ENCODE measurements at places on chromosomes 6 and 20. TPM values are rescaled to one million over a fixed set of nuclear protein-coding genes. Genes with fewer than 3 reads are reported as not detected.

Gene PRSS35
- not detected for total RNA-seq

Gene HLA-DRB1
- 189 TPM for total RNA-seq

Gene PRPH2
- total RNA-seq: 0.07 TPM

Gene GPLD1
- 0.58 TPM for total RNA-seq

Gene OPN5
- total RNA-seq: not detected

- H3K4me3 ChIP-seq: no peak overlapping the region
- peaks cover 26% of the 10 kb centered on the region for H3K36me3 ChIP-seq
- H3K27ac ChIP-seq: no peak overlapping the region
- no peak for DNase-seq
- no peaks in the 10 kb centered on the region for H3K27me3 ChIP-seq
Observed at GRCh38 chr6:35429463-35429862, 22.7 kb upstream of the FANCE start.

GRCh38 chr6:20644667-20645370 is 110.6 kb downstream of the CDKAL1 start:
- H3K36me3 ChIP-seq: peaks cover 27% of the 10 kb centered on the region
- no peak for DNase-seq
- H3K4me3 ChIP-seq: no peak overlapping the region
- H3K27me3 ChIP-seq: no peaks in the 10 kb centered on the region
- H3K27ac ChIP-seq: no peak overlapping the region

- no peaks in the 10 kb centered on the region for H3K36me3 ChIP-seq
- DNase-seq: no peak
- no peak overlapping the region for H3K4me3 ChIP-seq
- no peaks in the 10 kb centered on the region for H3K4me1 ChIP-seq
Observed at GRCh38 chr6:113540466-113540865, 316.7 kb upstream of the MARCKS start.

DNA sequence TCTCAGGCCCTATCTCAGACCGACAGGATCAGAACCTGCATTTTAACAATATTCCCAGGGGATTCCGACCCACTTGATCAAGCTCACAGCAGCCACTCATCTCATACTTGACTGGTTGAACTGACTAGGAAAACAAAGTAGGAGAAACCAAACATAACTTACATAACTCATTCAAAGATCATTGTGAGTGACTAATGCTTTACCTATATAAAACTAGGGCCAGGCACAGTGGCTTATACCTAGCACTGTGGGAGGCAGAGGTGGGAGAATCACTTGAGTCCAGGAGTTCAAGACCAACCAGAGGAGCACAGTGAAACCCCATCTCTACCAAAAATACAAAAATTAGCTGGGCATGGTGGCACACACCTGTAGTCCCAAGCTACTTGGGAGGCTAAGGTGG is 251.0 kb downstream of the ATXN1 start:
- no peak overlapping the region for H3K27ac ChIP-seq
- H3K36me3 ChIP-seq: peaks cover 17% of the 10 kb centered on the region
- no peaks in the 10 kb centered on the region for H3K27me3 ChIP-seq
- H3K4me1 ChIP-seq: peaks cover 63% of the 10 kb centered on the region
- H3K4me3 ChIP-seq: no peak overlapping the region
- DNase-seq: no peak

GRCh38 chr6:47147836-47148344 is 105.8 kb upstream of the ADGRF1 start:
- no peaks in the 10 kb centered on the region for H3K4me1 ChIP-seq
- H3K4me3 ChIP-seq: no peak overlapping the region
- no peak for DNase-seq
- peaks cover under 1% of the 10 kb centered on the region for H3K27me3 ChIP-seq
- H3K36me3 ChIP-seq: no peaks in the 10 kb centered on the region

DNA sequence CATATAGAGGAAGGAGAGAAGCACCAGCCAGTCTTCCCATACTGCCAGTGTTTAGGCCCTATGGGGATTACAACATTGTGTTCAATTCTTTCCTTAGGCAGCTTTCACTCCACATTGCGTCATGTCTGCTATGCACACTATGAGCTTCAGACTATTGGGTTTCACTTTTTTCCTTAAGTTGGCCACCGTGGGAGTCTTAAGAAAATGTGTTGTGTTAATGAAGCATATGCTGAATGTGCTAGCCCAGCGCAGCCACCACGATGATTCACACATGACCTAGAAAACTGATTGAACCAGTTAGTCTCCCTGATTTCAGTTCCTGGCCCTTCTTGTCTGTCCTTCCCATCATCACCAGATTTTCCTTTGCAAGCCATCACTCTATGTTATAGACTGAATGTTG is 21.5 kb downstream of the TUBB2B start:
- no peak overlapping the region for H3K27ac ChIP-seq
- H3K36me3 ChIP-seq: peaks cover 1% of the 10 kb centered on the region

GRCh38 chr6:107972413-107973096 is 14.5 kb upstream of the SEC63 start:
- no peak overlapping the region for H3K27ac ChIP-seq
- H3K4me3 ChIP-seq: no peak overlapping the region
- H3K27me3 ChIP-seq: peaks cover 8% of the 10 kb centered on the region
- no peak for DNase-seq
- H3K36me3 ChIP-seq: no peaks in the 10 kb centered on the region

DNA sequence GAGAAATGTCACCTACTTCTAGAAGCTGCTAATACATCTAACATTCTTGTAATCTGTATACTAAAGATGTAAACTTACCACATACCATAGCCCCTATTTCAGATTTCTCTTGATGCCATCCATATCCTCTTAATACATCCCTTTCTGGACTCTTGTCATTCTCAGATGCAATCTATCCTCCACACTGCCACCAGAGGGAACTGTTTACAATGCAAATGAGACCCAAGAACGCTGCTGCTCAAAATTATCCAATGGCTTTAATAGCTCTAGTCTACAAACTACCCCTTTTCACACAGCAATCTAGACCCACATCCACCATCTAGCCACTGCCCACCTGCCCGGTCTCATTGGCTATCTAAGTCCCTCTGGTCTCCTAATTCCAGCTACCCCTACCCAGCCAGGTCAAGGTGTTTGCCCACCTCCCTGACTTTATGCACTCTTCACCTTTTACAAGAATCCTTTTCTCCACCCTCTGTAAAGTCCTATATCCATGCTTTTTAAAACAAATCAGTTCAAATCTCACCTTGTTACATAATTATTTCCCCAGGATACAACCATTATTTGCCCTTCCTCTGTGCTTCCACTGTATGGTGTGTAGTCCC is 14.8 kb downstream of the FAXC start:
- H3K27me3 ChIP-seq: peaks cover 35% of the 10 kb centered on the region
- H3K27ac ChIP-seq: no peak overlapping the region
- no peak overlapping the region for H3K4me3 ChIP-seq

GRCh38 chr6:135280375-135281136 is 99.4 kb downstream of the MYB start:
- H3K4me1 ChIP-seq: no peaks in the 10 kb centered on the region
- peaks cover 3% of the 10 kb centered on the region for H3K36me3 ChIP-seq
- peaks cover 4% of the 10 kb centered on the region for H3K27me3 ChIP-seq
- no peak for DNase-seq

- H3K36me3 ChIP-seq: no peaks in the 10 kb centered on the region
- H3K4me3 ChIP-seq: no peak overlapping the region
- no peak for DNase-seq
- H3K27ac ChIP-seq: no peak overlapping the region
- no peaks in the 10 kb centered on the region for H3K4me1 ChIP-seq
- H3K27me3 ChIP-seq: peaks cover 21% of the 10 kb centered on the region
Observed at GRCh38 chr6:73866305-73866704, 170.3 kb downstream of the CD109 start.

- no peak overlapping the region for H3K4me3 ChIP-seq
- H3K27ac ChIP-seq: no peak overlapping the region
- H3K27me3 ChIP-seq: no peaks in the 10 kb centered on the region
- H3K36me3 ChIP-seq: peaks cover 22% of the 10 kb centered on the region
- H3K4me1 ChIP-seq: no peaks in the 10 kb centered on the region
Observed at GRCh38 chr20:4854561-4854901, 132.8 kb downstream of the PRND start.

- H3K27ac ChIP-seq: no peak overlapping the region
- no peaks in the 10 kb centered on the region for H3K4me1 ChIP-seq
- H3K27me3 ChIP-seq: no peaks in the 10 kb centered on the region
- H3K36me3 ChIP-seq: no peaks in the 10 kb centered on the region
Observed at GRCh38 chr6:133645966-133646740, 242.8 kb upstream of the TCF21 start.

GRCh38 chr6:41073968-41074691 is 1.4 kb downstream of the NFYA start:
- peak overlapping the region; percentile 96 for H3K4me3 ChIP-seq
- peak overlapping the region; percentile 99 for H3K27ac ChIP-seq
- peaks cover 58% of the 10 kb centered on the region for H3K4me1 ChIP-seq

DNA sequence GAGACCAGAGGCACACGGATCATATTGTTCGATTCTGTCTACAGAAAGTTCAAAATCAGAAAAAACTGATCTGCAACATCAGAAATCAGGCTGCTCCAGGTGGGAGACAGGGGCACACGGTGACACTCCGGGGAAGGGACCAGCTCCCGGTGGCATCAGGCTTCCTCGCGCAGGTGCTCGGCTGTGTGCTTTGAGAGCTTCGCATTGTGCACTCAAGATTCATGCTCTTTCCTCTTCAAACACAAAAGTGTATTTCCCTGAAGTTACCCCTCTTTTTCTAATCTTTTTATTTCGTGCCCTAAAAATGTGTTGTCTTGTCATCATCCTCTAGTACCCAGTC is 108.1 kb downstream of the DLL1 start:
- H3K4me1 ChIP-seq: peaks cover 4% of the 10 kb centered on the region
- H3K27ac ChIP-seq: no peak overlapping the region
- DNase-seq: no peak
- peaks cover 3% of the 10 kb centered on the region for H3K27me3 ChIP-seq
